ENCODE measurements at places on chromosomes 4 and X.

- no peak for DNase-seq
These were observed 308.7 kb downstream of the DCTD start for GRCh38 chr4:182608525-182608924.

DNA sequence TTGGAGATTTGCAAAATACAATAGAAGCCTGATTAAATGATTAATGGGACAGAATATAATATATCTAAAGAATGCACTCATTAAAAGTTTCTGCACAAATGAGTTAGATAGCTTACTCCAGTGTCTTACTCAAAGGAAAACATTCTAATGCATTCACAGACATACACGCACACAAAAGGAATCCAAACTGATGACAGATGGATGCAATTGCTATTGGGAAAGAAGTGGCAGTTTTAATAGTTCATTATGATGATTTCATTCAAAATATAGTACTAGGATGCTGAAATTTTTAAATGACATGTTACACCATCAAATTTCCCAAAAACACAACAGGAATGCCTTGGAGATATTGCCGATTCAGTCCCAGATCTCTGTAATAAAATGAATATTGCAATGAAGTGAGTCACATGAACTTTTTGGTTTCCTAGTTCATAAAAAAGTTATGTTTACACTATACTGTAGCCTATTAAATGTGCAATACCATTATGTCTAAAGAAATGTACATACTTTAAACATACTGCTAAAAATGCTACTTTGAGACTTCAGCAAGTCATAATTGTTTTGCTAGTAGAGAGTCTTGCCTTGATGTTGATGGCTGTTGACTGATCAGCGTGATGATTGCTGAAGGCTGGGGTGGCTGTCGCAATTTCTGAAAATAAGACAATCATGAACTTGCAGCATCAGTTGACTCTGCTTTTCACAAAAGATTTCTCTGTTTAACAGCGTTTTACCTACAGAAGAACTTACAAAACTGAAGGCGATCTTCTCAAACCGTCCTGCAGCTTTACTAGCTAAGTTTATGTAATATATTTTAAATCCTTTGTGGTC, 45.6 kb downstream of the BBS12 start:
- no peak for DNase-seq

GRCh38 chr4:156248917-156249316, 295.3 kb upstream of the CTSO start:
- no peak for DNase-seq

DNA sequence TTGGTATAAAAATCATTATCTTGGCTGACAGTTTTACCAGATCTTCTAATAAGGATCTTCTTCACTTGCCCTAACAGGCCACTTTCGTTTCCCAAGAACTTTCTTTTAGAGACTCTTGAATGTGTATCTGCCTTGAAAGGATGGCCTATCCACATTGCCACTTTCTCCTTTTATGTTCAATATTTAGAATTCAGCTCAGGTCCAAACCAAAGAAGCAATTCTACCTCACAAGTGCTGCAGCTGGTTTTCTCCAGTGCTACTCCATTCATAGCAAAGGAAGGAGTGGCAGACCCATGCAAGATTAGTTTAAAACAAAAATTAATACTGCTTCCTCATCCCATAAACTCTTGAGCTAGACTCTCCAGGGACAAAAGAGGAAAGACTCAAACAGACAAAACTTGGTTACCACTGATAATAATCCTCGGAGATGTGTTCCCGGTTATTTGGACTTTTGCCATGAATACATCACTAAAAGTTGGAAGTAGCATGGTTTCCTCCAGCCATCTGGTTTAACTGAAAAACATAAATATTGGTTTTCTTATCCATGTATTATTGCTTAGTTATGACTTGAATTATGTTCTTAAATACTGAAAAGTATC, 401.8 kb downstream of the PABPC4L start:
- no peak for DNase-seq

- no peak for DNase-seq
These were observed 9.0 kb upstream of the RPL34 start for GRCh38 chr4:108611365-108611764.

- DNase-seq: no peak
These were observed 163.8 kb upstream of the PGRMC2 start for GRCh38 chr4:128451270-128451905.

DNA sequence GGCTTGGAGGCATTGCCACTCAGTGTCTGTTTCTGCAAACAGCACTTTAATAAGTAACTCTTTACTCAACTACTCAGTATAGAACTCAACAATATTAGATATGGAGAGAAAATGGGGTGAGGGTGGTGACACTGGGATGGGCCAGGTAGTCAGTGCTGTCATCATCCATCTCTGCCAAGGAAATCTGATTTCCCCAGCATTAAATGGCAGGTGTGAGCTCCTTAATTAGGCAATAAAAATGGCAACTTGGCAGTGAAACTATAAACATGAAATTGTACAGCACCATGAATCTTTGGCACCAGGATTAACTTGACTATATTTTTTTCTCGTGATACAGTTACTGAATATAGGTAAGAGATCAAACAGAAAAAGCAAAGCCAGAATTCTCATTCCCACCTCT, 146.2 kb downstream of the GLRA2 start:
- no peak for DNase-seq

DNA sequence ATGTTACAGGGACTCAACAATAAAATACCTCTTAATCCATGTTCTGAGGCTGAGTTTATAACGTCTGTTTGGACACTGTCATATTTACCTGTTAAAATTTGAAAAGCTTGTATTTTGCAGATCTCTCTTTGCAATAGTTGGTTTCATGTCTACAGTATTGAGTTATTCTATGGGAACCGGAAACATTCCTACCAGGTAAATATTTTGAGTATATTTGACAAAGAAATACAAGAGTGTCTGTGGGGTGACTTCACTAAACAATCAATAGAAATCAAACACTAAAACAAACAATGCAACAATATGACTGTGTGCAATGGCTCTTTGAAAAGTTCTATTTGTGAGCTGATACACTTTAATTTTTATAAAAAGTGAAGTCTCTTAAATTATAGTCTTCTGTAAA, 47.7 kb upstream of the CXCL8 start:
- DNase-seq: no peak

- DNase-seq: no peak
These were observed 460.5 kb upstream of the CNKSR2 start for GRCh38 chrX:20913760-20914159.

- no peak for DNase-seq
These were observed 23.7 kb upstream of the GLRA2 start for GRCh38 chrX:14505648-14506047.

DNA sequence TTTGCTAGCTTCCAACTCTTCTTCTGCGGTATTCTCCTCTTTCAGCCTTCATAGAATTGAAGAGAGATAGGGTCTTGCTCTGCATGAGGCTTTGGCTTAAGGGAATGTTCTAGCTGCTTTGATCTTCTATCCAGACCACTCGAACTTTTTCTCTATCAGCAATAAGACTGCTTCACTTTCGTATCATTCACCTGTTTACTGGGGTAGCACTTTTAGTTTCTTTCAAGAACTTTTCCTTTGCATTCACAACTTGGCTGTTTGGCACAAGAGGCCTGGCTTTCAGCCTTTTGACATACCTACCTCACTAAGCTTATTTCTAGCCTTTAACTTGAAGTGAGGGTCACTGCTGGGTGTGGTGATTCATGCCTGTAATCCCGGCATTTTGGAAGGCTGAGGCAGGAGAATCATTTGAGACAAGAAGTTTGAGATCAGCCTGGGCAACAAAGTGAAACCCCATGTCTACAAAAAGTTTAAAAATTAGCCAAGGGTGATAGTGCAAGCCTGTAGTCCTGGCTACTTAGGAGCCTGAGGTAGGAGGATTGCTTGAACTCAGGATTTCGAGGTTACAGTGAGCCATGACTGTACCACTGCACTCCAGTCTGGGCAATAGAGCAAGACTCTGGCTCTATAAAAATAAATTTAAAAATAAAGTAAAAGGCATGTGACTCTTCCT, 47.1 kb upstream of the HPGDS start:
- no peak for DNase-seq

DNA sequence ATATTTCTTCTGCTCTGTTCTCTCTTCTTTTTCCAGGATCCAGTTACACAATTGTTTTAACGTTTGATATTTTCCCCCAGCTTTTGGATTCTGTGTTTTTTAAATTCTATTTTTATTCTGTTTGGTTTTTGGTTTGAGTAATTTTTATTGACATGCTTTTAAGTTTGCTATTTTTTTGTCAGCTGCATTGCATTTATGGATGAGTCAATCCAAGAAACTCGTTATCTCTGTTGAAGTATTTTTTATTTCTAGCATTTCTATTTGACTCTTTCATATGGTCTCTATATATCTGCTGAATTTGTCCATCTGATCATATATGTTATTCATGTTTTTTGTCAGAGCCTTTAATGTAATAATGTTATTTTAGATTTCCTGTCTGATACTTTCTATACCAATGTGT, 65.6 kb downstream of the DDIT4L start:
- no peak for DNase-seq

- peak; percentile 82 for DNase-seq
These were observed at the start of gene SH3BP2 for GRCh38 chr4:2792711-2793585. TSS of gene SH3BP2 (plus strand) at chr4:2793085. CDS start at chr4:2820618, 27,533 bp downstream.
